ENCODE measurements at places on chromosomes 2 and 18.

GRCh38 chr2:199833525-199833924, 17.5 kb downstream of the FTCDNL1 start:
- peak; percentile 44 for DNase-seq

DNA sequence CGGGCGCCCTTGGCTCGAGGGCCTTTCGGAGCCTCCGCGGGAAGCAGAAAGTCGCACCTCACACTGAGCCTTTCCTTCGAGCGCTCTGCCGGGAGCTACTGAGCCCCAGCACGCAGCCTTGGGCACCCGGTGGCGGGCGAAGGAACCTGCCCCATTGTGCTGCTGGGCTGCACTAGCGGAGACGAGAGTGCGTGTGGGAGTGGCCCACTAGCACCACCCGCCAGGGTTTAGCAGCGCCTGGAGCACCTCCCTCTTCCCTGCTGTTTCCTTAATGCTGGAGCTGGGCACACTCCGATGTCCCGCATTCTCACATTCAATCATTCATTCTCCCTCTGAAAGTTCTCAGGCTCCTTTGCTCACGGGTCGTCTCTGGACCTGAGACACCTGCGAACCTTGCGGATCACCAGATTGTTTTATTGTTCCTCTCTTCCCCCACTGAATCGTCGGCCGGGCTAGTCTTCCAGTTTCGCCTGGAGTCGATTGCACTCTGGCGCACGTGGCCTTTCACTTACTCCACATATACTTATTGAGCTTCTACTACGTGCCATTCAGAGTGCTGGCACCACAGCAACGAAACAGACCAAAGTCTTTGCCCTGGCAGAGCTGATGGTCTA, 8.5 kb upstream of the PAX3 start:
- peak; percentile 68 for DNase-seq

DNA sequence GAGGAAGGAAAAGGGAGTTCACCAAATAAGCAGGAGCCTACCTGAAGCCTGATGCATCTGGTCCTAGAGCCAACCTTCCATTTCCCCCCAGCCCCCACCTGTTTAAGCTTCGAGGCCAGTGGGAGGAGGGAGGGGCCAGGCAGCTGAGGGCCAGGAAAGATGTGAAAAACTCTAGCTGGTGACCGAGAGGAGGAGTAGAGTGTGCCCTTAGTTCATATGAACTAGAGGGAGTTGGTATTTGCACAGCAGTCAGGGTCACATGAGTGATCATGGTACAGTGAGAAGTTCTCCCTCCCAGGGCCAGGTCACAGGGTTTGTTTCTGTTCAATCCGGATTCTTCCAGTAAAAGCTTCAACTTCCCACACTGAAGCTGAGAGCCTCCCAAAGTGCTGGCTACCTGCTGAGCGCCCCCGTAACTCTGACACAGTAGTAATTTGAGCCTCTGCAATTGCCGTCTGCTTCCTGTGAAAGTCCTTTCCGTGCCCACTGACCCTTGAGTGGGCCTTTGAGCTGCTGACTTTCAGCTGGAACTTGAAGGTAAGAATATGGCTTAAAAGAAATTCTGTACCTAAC, at the start of gene SULT1C2:
SULT1C2 (plus strand) TSS at position 362 of the 573 bp plus-strand sequence. CDS start 4,773 bp downstream, outside the sequence.
- DNase-seq: peak; percentile 8

GRCh38 chr18:70195852-70196434, 9.5 kb downstream of the RTTN start:
- DNase-seq: peak; percentile 50

- DNase-seq: no peak
Measured at GRCh38 chr2:125634662-125635061, 1021.3 kb upstream of the GYPC start.

GRCh38 chr18:2515908-2516625, 55.2 kb downstream of the METTL4 start:
- no peak for DNase-seq

GRCh38 chr2:56348392-56349210, 164.8 kb downstream of the CCDC85A start:
- no peak for DNase-seq

- DNase-seq: peak; percentile 81
Measured at GRCh38 chr18:61551586-61551985, 218.4 kb downstream of the CDH20 start.

- DNase-seq: peak; percentile 18
Measured at GRCh38 chr18:78080081-78080480, 830.4 kb downstream of the GALR1 start.

- DNase-seq: no peak
Measured at GRCh38 chr2:241724975-241725870, 9.2 kb upstream of the D2HGDH start.

GRCh38 chr2:206112108-206112507, 26.1 kb upstream of the INO80D start:
- DNase-seq: no peak

DNA sequence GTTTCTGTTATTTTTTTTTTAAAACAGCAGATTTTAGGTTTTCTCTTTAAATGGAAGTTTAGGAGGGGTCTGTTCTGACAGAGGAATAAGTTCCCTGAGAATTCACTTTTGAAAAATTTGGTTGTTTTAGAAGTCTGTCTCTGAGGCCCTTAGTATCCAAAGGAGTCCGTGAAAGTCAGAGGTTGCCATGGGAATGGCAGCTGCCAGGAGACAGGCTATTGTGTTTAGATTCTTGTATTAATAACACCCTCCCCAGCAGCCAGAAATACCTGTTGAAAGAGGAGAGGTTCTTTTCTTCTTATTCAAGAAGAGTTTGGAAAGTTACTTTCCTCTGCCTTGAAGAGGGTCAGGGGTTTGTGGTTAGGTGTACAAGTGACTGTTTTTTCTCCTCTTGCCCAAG, 29.5 kb downstream of the TNP1 start:
- DNase-seq: peak; percentile 55

DNA sequence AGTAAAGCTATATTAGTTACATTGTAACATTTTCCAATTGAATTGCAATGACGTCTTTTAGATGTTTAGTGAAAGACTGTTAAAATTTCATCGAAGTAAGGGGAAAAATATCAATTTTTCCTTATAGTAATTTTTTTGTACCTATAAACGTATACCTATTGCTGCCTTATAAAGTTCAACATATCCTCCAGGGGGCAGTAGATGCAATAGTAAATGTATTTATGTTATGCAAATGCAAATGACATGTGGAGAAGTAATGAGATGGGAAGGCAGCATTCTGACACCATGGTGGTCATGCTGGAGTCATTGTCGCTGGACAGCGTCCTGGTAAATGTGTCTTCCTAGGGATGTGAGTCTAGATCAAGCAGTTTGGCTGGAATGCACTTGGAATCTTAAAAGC, 38.7 kb downstream of the MSTN start:
- DNase-seq: peak; percentile 73

GRCh38 chr2:6864923-6865345, 773 bp downstream of the CMPK2 start:
- no peak for DNase-seq

GRCh38 chr2:205957452-205958154, 128.4 kb downstream of the INO80D start:
- no peak for DNase-seq

DNA sequence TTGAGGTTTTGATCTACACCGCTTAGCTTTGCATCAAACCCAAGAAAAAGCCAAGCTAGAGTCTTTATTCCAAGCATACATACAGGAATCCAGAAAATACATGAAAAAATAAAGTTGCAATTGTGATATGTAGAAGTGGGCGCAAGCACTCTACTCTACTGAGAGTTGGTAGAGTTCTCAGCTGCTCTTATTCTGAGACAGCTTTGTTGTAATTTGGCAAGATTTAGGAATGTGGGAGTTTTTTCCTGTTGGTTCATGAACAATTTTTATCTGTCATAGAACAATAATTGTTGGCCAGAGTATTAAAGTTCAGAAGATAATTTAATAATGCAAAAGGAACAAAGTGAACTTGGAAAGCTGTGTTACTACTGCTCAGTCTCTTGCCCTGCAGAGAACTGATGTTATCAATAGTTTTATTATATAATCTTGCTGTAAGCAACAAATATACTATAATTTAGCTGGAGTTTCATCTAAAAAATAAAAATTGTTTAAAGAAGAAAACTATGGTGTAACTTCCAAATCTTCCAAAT, 302.0 kb upstream of the RND3 start:
- DNase-seq: no peak

GRCh38 chr2:223055836-223056235, 3.8 kb downstream of the KCNE4 start:
- no peak for DNase-seq

DNA sequence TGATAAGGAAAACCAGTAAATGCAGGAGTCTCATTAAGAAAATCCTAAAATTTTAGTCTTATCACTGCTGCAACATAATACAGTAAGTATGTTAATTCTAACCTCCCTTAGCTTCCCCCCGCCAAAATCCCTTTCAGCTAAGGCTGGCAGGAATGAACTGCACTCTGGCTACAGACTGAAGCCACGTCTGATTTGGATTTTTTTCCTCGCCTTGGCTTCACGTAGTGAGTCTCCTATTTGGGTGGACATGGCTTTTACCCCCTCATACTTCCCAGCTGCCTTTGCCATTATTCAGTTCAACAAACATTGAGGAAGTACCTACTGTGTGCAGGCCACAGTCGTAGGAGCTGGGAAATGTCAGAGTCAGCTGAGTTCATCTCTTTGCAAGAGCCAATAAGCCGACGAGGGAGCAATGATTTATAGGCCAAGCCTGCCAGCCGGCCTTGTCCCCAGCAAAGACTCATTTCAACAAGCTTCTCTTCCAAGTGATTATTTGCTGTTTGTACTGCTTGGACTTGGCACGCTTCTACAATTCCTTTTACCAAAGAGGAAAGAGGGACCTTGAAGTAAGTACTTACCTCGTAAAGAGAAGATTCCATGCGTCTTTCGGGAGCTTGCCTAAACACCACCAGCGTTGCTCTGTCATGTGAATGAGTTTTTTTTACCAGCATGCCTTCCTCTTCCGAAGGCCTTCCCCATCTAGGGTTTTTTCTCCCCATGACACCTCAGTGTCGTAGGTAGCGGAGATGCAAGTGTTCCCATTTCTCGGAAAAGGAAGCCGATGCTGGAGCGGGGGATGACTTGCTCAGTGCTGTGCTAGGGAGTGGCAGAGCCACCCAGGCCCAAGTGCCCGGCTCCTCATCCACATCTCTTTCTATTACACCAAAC, 138.6 kb downstream of the KLHL29 start:
- no peak for DNase-seq

Data from COR-L47 (cell line).